ENCODE measurements at places on chromosomes 2 and 18. TPM values are rescaled to one million over a fixed set of nuclear protein-coding genes. Genes with fewer than 3 reads are reported as not detected.

The TTC27 gene
- total RNA-seq: 29.6 TPM

The TLX2 gene
- not detected for total RNA-seq

DNA sequence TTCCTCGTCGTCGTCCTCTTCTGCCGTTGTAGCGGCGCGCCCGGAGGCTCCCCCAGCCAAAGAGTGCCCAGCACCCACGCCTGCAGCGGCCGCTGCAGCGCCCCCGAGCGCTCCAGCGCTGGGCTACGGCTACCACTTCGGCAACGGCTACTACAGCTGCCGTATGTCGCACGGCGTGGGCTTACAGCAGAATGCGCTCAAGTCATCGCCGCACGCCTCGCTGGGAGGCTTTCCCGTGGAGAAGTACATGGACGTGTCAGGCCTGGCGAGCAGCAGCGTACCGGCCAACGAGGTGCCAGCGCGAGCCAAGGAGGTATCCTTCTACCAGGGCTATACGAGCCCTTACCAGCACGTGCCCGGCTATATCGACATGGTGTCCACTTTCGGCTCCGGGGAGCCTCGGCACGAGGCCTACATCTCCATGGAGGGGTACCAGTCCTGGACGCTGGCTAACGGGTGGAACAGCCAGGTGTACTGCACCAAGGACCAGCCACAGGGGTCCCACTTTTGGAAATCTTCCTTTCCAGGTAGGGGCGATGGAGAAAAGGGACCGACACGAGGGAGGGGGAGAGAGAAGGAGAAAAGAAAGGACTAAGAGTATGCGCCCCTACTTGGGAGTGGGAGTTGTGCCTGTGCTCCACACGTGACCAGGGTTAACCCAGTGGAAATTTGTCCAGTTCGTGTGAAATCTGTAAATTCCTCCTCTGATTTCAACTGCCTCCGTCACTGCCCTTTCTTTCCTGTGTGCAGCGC, 800 bp downstream of the HOXD13 start:
- no peak for DNase-seq

The OBSL1 gene
- total RNA-seq: 91.9 TPM

The CFAP53 gene
- total RNA-seq: 3.4 TPM

DNA sequence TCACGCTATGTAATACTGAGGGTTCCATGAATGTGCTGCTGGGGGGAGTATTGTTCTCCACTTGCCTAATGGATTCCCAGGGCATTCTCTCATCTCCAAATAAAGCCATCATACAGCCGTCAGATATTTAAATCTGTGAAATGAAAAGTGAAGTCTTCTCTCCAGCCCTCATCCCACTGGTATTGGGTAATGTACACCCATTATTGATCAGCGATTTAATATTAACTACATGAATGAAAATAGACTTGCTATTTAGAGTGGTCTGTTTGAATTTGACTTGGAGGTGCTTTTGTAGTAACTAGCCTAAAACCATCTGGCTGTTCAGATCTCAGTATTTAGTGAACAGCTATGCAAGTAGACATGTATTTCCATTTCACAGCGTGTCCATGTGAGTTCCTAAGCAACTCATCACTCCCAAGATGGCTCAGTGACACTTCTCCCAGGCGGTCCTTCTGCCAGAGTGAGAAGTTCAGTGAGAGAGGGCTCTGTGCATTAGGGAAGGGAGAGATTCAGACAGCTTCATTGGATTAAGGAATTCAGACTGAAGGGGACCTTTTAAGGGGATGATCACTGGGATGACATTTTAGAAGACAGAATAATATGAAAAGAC, 140.7 kb downstream of the WDSUB1 start:
- no peak for DNase-seq

The ZEB2 gene
- 225 TPM for total RNA-seq

GRCh38 chr2:28993206-28993960, 12.3 kb downstream of the TOGARAM2 start:
- DNase-seq: no peak

The SLC8A1 gene
- total RNA-seq: 14.2 TPM
